Stimulated activated CD8-positive, alpha-beta memory T cell treated with anti-CD3 and anti-CD28 coated beads, Interleukin-15, amount 100 ng/mL, for 1 hour (primary cell): ENCODE measurements at places on chromosomes 5 and 9.
A peak's percentile ranks its signal among the peaks of the same experiment; 100 is the strongest.

DNA sequence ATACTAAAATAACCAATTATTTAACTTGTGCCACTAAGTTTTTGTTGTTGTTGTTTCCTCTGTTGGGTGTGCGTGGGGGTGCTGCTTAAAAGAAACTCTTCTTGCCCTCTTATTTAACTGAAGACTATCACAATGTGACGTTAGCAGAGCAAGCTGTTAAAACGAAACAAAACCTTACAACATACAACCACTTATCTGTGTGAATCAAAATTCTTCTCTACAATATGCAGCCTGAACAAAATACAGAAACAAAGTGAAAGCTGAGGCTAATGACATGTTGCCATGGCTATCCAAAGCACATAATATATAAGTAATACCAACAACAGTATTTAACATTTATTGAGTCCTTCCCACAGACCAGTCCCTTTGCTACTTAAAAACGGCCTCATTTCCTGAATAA, 291.0 kb downstream of the FBXL17 start:
- no peak for DNase-seq

DNA sequence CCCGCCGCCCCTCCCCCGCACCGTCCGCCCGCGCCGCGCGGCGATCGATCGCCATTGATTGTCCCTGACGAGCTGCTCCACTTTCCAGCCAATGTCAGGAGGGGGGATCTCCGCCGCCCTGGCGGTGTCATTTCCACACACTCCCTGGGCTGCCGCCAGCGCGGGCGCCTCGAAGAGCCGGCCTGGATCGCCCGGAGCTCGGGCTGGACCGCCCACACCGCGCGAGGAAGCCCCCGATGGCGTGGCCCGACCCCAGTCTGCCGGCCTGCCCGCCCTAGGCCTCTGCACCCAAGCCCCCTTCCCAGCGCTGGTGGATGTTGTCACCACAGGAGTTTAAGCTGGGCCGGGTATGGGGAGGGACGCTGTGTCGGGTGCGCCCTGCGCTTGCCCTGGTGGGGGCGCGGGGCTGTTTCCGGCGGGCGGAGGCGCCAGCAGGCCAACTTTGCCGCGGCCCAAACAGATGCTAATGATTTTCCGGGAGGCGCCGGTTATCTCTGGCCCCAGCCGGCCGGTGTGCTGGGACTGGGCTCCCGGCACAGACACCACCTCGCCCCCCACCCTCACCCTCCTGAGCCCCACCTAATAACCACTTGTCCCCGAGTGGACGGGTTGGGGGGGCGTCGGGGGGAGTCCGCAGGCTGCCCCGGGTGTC, 10.6 kb upstream of the CXXC5 start:
- DNase-seq, result no peak

DNA sequence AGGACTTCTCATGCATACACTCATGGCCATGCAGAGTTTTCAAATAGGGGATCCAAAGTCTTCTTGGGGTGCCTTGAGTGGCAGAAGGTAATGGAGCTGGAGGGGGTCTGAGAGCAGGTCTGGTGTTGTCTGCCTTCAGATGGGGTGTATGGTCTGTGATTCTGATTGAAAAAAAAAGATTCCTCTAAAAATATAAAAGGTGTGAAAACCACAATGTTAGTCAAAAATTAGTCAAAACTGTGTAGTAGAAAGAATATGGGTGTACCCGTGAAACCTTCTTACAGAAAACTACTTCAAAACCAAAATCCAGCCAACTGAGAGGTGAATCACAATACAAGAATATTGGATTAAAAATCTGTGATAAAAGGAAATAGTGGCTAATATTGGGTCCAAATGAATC, 20.1 kb downstream of the DOCK2 start:
- DNase-seq, result no peak

- DNase-seq, result no peak
These were observed 3.1 kb downstream of the GTF3C4 start for GRCh38 chr9:132673355-132673754.

GRCh38 chr9:78121488-78121887, 89.9 kb upstream of the GNAQ start:
- DNase-seq, result peak; percentile 32

DNA sequence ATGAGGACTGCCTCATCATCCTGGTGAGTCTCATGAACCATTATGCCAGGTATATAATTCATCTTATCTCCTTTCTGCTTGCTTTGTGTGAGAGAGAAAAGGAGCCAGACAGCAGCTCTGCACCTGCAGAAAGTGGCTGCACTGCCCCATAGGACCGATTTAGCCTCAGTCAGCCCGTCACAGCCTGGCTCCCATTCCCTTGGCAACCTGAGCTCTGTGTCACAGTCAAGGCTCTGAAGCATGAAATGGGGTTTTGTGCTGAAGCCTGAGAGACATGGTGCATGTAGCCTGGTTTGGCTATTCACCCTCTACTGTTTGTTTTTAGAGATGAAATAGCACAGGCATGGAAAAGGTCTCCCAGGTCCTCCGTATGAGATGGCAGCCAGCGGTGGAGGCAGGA, 198.3 kb downstream of the KCTD16 start:
- no peak for DNase-seq

DNA sequence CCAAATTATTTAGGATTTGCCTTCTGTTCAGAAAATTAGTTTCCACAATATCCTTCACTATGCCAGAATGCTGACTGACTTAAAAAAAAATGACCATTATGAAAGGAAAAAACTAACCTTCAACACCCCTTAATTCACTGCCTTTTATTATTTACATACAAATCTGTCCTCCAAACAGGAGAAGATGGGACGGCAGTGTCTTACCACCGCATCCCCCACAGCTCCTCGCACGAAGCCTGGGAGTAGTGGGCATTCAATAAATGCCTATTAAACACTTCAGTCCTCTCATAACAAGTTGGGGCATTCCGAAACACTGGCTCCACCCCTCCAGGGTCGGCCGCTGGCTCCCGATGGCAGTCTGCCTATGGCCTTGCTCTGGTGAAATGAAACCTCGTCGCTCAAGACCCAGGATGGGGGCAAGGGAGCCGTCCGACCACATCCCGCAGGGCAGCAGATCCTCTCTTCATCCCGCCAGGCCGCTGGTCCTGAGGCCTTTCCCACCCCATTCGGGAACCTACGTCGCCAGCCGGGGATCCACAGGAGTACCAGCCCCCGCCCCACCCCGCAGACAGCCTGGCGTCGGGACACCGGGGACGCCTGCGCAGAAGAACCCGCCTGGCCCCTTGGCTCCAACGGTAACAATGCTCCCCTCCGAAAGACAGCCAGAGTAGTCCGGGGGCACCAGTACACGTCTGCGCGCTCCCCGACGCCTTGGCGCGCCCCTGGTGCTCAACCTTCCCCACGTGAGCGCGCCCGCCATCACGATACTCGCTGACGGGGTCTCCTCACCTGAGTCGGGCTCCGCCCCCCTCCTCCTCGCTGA, 613 bp downstream of the ZBTB5 start:
- DNase-seq, result peak; percentile 69

GRCh38 chr5:135576075-135576599, 2.7 kb downstream of the CXCL14 start:
- no peak for DNase-seq

GRCh38 chr9:116635908-116636307, 51.2 kb upstream of the TRIM32 start:
- DNase-seq, result no peak

- DNase-seq, result no peak
These were observed 251.8 kb downstream of the ZNF608 start for GRCh38 chr5:124494540-124495116.

- no peak for DNase-seq
These were observed 17.2 kb downstream of the OR2S2 start for GRCh38 chr9:35940458-35941407.

- DNase-seq, result no peak
These were observed 9.2 kb upstream of the ISL1 start for GRCh38 chr5:51373880-51374523.

DNA sequence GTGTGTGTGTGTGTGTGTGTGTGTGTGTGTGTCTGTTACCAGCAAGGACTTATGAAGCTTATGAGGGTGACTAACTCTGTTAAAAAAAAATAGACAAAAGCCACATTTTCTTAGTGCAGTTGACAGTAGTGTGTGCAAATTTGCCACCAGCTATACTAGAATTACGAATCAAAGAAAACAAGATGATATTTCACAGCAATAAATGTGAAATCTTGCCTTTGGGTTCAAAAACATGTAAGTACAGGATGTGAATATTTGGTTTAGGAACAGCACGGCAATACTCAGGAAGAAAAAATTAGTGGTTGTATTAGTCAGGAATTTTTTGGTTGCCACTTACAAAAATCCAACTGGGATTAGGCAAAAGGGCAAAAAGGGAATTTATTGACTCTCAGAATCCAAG, 117.4 kb downstream of the NPR3 start:
- DNase-seq, result no peak

GRCh38 chr5:135667204-135667603, 88.4 kb upstream of the CXCL14 start:
- no peak for DNase-seq

GRCh38 chr5:22319798-22320197, 533.3 kb downstream of the CDH12 start:
- DNase-seq, result no peak

DNA sequence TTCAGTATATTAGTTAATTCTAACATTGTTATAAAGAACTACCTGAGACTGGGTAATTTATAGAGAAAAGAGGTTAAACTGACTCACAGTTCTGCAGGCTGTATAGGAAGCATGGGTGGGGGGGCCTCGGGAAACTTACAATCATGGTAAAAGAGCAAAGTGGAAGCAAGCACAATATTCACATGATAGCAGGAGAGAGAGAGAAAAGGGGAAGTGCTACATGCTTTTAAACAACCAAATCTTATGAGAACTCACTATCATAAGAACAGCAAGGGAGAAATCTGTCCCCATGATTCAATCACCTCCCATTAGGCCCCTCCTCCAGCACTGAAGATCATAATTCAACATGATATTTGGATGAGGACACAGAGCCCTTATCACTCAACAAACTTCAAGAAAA, 324.9 kb downstream of the ZNF608 start:
- no peak for DNase-seq

GRCh38 chr9:136969774-136970173, 7.5 kb upstream of the PTGDS start:
- no peak for DNase-seq

GRCh38 chr9:109600142-109600541, 102.0 kb upstream of the PTPN3 start:
- DNase-seq, result no peak

DNA sequence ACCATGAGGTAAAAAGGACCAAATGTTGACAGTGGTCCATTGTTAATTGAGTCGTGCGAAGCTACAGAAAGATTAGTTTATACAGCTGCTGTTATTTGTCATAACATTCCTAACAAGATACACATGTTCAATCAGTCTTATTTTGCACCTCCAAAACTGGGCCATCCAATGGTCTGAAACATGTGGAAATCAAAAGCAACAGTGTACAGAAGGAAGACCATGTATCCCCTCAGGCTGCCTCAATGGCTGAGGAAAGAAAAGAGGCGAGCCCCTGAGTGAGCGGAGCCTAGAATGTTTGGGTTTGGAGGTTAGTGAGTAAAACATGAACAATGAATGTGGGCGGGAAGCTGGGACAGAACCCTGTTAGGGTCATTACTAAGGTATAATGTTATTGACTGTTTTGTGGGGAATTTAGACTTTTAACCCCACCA, 35.6 kb downstream of the NFIB start:
- no peak for DNase-seq

DNA sequence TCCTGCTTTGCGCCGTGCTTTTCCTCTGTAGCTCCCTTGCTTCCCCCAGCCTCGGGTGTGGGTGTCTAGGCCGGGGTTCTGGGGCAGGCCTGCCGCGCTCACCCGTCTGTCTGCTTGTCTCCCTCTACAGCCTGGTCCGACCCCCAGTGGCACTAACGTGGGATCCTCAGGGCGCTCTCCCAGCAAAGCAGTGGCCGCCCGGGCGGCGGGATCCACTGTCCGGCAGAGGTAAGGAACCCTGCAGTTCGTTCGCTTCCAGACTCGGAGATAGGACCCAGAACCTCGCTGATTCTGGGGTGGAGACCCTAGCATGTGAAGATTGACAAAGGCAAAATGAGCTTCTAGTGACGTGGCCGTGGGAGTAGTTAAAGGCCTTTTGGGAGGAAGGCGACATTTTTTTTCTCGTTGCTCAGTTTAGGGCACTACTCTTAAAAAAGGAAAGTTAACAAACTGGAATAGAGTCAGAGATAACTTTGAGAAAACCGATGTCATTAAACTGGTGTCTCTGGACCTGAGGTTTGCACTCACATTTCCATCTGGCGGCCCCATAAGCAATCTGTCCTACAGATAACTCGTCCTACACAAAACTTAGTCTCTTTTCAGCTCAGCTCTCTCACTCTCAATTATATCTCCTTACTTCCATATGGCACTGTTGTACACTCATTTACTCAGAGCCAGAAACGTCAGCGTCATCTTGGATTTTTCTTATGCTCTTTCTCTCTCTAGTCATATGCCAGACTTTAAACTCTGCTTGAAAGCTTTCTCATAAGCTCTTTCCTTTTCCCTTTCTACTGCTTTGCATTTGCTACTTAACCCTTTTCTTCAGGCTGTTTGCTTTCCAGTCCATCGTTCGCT, 561 bp downstream of the SEC61B start:
- DNase-seq, result no peak
